Cardiac fibroblast (primary cell): ENCODE measurements at places on chromosomes 16 and 17.

DNA sequence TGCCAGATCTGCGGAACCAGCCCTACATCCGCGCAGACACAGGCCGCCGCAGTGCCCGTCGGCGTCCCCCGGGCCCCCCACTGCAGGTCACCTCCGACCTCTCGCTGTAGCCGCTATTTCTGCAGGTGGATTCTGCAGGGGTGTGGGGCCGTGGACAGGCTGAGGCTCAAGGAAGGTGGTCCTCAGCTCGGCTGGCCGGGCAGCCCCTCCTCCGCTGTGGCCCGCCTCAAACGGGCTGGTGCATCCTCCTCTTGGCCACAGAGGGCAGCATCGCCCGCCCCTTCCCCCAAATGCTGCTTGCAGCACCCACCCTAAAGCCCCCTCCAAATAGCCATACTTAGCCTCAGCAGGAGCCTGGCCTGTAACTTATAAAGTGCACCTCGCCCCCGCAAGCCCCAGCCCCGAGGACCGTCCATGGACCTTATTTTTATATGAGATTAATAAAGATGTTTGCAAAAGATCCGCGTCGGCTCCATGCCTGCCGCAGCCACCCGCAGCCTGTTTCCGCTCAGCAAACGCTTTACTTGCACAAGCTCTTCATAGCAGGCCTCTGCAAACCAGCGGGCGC is 14.9 kb downstream of the SPATA32 start:
- DNase-seq = peak; percentile 35

GRCh38 chr16:18832006-18832405 is 30.7 kb upstream of the ARL6IP1 start:
- no peak for DNase-seq

DNA sequence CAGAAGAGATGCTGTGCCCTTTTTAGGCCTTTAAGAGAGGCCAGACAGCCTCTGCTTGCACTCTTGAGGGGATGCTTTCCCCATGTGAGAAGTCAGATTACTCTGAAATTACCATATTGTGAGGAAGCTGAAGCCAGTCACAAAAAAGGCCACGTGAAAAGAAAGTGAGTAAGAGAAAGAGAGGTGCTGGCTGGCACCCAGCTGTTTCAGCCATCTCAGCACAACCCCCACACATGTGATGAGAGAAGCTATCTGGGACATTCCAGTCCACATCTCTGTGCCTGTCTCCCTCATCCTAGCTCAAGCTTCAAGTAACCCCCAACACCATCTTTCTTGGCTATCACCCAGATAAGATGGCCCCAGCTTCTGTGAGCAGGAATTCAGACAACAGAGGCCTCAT is 131.4 kb downstream of the HS3ST2 start:
- no peak for DNase-seq

DNA sequence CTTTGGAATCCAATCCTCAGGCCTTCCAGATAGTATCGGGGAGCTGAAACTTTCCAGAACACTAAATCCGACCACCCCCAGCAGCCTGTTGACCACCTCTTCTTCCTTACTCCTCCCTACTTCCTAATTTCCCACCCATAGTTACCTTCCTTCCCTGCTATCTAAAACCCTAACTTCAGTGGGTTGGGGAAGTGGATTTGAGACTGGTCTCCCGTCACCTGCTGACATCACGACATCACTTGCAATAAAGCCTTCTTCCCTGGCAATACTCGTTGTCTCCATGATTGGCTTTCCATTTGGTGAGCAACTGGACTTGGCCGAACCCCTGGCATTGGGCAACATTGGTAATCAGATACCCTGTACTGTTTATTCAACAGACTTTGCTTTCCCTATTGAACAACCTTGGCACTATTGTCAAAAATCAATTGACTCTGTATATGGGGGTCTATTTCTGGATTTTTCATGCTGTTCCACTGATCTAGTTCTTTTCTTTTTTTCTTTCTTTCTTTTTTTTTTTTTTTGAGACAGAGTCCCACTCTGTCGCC is 11.8 kb upstream of the FOXK2 start:
- DNase-seq = no peak

DNA sequence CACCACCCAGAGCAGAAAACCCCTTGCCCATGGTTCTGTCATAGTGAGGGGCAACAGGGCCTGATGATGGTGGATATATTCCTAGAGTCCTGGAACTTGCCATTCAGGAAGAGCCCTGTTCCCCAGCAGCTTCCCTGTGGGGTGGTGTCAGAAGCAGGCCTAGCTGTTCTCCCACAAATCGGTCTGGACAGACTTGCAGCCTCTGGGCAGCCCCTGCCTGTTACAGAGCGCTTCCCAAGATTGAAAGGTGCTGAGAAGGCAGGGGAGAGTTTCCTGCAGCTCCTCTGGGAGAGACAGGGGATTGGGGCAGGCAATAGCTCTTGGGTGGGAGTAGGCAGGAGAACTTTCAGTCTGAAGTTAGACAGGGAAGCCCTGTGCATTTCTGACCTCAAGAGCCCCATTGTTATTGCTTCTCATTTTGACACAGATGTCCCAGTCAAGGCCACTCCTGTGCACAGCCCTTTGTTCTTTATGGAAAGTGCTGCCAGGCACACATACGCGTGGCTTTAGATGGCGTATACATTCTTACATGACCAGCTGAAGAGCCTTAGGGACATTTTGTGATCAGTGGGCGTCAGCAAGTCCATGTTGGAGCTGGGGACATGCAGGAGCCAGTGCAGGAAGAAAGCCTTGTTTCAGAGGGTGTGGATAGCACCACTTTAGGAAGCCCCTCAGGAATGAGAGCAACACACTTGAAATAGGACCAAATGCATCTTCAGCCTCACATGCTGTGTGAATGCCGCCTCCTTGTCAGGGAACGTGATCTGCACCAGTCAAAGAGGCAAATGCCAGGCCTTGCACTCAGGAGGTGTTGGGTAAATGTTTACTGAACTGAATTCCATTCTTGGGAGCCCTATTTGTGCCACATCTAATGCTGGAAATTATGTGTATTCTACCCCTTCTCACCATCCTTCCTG is 67.5 kb downstream of the GNAO1 start:
- DNase-seq = no peak

- DNase-seq = peak; percentile 41
Measured at GRCh38 chr16:50372611-50373344, 4.0 kb upstream of the BRD7 start.

DNA sequence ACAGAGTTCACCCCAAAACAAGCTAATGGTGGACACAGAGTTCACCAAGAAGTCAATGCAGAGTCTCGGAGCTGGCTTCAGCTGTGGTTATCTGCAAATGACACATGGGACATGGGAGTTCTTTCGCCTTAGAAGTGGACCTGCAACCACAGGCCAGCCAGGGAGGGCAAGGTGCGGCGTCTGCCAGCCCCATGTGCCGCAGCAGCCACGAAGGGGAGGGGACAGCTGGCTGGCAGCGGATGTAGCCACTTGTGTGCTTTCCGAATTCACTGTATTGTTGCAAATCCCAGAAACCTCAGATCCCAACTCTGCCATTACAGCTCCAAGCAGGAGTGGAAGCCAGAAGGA is 24.8 kb downstream of the LMF1 start:
- DNase-seq = no peak

- DNase-seq = no peak
Measured at GRCh38 chr17:39151943-39152818, 744 bp upstream of the PLXDC1 start.

DNA sequence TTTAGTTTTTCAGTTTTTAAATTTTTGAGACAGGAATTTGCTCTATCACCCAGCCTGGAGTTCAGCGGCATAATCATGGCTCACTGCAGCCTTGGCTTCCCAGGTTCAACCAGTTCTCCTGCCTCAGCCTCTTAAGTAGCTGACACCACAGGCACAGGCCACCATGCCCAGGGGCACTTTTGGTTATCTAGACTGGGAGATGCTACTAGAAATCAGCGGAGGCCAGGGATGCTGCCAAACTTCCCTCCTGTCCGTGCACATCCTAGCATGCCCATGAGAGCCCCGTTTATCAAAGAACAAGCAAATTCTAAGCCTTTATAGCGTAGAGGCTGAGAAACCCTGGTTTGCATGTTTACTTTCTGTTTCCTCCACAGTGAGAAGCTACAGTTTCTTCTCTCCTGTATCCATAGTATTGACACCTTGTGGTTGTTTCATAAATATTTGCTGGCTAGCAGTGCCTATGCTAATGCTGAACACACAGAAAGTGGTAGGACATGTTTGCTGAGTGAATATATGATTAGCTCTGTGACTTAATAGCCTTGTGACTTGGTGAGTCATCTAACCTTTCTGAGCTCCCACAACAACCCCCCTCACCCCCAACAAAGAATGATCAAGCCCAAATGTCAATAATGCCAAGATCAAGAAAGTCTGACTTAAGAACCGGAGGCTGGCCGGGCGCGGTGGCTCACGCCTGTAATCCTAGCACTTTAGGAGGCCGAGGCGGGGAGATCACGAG is 39.2 kb upstream of the MAF start:
- DNase-seq = no peak

GRCh38 chr17:9828296-9829295 is 2.9 kb downstream of the GLP2R start:
- DNase-seq = peak; percentile 40
